Germinal center (tissue), 1 donor: ENCODE measurements at places on chromosomes 5 and 9.
A peak's percentile ranks its signal among the peaks of the same experiment; 100 is the strongest.

DNA sequence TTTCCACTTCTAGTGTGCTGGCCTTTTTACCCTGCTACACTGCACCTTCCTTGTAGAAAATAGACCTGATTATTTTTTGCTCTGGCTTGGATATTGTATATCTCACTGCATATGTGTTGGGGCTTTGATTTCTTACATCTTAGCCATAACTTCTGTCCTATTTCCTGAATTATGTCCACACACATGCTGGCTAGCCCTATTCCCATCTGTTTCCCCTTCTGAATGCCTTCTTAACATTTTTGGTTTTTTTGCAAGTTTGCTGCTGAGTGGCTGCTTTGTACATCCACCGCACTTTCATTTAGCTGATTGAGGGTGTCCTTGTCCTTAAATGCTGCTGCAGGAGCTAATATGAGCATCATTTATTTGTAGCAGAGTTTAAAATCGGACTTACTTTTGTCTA, 26.9 kb downstream of the CFAP95 start:
- DNase-seq, result no peak

DNA sequence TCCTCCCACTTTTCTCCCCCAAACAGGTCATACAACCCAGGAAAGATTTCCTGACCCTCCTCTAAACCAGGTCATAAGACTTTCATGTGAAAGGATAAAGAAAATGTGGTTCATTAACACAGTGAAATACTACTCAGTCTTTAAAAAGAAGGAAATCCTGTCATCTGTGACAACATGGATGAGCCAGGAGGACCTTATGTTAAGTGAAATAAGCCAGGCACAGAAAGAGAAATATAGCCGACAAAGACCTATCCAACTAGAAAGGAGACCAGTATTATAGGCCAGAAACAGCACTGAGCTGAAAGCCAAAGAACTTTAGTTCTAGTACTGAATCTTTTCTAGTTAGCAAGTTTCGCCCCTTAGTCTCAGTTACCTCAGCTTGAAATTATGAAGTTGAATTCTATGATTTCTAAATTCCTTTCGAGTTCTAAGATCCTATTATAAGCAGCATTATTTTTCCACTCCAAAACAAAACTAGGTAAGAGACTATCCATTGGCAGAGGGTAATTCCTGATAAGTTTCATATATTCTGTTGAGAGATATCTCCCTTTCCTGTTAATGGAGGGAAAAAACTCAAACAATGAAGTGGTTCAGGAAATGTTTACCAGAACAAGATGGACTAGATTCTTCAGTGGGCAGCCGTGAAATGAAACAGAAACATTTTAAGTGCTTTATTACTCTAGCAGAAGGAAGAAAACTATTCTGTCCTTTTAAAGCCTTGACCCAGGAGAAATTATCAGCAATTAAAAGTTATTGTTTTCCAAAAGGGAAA, 42.5 kb downstream of the GNA14 start:
- DNase-seq, result no peak

- no peak for DNase-seq
These were observed 60.7 kb downstream of the NDST1 start for GRCh38 chr5:150568663-150569062.

DNA sequence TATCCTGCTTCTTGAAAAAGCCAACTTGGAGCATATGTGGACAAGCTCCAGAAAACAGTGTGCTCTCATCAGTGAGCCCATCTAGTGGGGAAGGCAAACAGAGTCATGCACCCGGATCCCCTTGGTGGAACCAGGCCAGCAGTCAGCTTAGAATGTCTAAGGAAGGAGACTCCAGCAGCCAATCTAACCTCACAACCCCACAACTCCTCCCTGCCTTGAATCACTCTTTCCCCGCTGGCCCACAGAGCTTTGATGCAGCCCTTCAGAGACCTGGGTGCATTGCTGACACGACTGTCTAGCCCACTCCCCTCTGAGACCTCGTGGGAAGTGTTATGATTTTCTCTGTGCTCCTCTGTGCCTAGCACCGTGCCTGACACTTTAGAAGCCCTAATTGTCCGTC, 623.7 kb downstream of the BNC2 start:
- DNase-seq, result no peak

- no peak for DNase-seq
These were observed 12.2 kb downstream of the SECISBP2 start for GRCh38 chr9:89330513-89330912.

DNA sequence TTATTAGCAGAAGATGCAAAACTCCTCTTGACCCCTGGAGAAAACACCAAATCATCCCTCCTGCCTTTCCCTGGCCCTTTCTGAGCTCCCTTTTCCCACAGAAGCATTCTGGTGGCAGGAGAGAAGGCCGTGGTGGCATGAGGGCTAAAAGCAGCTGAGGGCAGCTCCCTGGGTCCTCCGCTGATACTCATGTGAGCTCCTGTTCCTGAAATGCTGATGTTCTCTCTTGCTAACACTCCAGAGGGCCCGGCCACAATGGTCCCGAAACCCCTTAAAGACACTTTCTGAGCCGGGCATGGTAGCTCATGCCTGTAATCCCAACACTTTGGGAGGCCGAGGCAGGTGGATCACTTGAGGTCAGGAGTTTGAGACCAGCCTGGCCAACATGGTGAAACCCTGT, 183.1 kb downstream of the HSPA4 start:
- no peak for DNase-seq

- peak; percentile 60 for DNase-seq
These were observed 122.5 kb downstream of the SLC1A3 start for GRCh38 chr5:36728697-36729543.

DNA sequence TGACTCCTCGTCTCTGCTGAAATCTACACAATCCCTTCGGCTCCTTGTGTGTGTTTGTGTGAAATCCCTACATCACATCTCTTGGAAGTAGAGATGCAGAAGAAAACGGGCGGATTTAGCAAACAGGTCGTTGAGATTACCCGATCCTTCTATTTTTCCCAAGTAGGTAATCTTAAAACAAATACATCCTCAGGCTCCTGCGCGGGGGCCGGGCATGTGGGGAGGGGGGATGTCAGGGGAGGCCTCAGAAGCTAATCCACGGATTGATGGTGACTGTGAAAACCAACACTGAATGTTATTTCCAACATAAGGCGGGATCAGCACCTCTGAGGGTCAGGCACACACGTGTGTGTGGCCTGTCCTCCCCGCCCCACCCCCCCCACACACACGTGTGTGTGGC, 137.8 kb downstream of the ROR2 start:
- DNase-seq, result no peak

DNA sequence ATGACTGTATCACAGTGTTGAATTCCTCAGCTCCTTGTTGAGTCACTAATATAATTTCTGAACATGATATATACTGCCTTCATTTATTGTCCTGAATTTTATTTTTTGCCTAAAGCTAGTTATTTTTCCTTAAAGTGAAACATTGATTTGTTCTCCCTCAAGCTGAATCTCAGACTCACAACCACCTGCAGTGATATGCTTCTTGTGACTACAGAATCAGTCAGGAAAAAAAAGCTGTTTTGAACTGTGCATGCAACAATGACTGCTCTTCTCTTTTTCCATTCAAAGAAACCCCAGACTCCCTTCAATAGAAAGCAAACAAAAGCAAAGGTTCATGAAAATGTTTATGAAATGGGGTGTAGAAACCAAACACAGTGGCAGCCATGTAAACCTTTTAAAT, 470.2 kb upstream of the CHD1 start:
- no peak for DNase-seq

DNA sequence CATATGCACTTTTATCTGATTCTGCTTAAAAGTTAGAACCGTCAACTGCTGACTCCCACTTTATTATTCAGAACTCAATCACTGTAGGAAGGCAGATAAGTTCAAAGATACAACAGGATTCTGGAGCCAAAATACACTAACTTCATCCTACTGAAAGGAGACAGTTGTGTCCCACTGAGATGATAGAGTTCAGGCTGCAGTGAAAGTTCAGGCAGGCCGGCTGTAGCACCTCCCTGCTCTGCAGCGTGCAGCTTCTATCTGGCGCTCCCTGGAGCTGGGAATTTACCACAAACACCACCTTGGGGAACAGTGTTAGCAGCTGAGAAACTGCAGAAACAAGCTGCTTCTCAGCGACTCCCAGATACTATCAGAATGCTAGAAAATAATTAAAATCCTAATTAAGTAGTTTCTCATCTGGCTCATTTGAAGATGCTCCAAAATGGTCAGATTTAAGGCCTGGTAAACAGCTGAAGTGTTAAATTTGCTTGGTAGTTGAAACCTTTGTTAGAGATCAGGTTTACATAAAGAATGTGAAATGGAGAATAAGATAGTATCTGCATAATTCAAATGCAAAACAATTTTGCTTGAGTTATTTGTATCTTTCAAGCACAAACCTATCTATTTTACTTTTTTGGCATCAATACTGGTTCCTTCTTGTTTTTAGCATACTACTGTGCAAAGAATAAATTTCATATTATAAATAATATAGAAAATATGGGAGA, 52.3 kb upstream of the CNTLN start:
- no peak for DNase-seq

DNA sequence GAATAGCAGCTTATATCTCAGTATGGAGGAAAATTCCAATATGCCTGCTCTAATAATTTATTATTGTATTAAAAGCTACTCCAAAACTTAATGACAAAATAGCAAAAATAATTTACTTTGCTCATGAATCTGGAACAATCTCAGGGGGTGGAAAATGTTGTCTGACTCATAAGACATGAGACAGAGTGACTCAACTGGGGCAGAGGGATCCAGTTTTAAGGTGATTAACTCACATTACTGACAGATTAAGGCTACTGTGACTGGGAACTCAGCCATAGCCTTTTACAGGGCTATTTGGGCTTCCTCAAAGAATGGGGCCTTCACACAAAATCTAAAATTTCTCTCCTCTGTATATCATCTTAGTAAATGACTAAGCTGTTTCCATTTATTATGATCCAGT, 1172.9 kb downstream of the CDH12 start:
- no peak for DNase-seq
